Mucosa of gallbladder (tissue), 1 donor: ENCODE measurements at places on chromosomes 1 and 21. TPM values are rescaled to one million over a fixed set of nuclear protein-coding genes. Genes with fewer than 3 reads are reported as not detected.

DNA sequence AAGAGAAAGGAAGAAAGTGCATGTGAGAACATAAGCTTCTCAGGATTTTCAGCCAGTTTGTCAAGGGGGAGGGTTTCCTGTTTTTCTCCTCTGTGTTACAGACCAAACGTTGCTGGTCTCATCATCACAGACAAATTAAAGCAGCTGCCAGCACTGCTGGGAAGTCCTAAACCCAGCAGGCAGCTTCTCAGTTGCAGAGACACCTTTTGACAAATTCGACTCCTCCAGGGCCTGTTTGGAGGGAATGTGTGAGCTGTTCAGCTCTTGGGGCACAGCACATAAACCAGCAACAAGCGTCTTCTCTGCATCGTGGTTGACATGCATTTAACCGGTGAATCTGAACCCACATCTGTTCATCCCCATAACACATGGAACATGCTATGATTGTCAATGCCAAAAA, 454.6 kb upstream of the RUNX1 start:
- DNase-seq = peak; percentile 12

RAD54L gene
- total RNA-seq = 0.81 TPM

DNA sequence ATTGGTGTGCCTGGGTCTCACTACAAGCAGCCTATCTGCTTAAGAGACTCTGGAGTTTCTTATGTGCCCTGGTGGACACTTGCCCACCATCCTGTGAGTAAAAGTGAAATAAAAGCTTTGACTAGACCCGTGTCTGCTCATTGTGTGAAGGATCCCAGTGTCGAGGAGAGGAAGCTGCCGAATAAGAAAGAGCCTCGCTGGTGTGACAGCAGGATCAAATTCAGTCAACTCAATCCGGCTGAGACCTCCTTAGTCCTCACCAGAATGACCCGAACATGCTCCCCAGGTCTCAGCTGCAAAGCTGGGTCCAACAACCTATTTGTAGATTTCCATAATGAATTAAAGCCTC, 14.8 kb downstream of the CD2 start:
- DNase-seq = no peak

DNA sequence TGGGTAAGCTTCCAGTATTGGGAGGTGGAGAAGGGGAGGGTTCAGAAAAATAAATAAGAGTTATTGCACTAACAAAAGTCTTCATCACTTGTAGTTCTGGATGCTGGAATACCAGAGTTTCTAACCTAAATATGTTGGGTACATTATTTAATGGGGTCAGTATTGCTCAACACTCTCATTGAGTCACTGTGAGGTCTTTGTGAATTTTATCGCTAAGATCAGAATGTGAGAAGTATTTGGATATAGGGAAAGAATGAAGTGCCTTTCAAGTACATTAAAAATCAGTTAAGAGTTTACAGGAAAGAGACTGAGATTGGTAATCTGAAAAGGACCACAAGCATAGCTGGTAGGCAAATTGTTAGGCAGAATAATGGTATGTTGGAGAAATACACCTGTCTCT, 8.8 kb downstream of the SNRPE start:
- no peak for DNase-seq

GRCh38 chr1:189706594-189706993, 771.1 kb downstream of the BRINP3 start:
- no peak for DNase-seq

GRCh38 chr1:245869847-245870246, 637.2 kb downstream of the SMYD3 start:
- DNase-seq = no peak

DNA sequence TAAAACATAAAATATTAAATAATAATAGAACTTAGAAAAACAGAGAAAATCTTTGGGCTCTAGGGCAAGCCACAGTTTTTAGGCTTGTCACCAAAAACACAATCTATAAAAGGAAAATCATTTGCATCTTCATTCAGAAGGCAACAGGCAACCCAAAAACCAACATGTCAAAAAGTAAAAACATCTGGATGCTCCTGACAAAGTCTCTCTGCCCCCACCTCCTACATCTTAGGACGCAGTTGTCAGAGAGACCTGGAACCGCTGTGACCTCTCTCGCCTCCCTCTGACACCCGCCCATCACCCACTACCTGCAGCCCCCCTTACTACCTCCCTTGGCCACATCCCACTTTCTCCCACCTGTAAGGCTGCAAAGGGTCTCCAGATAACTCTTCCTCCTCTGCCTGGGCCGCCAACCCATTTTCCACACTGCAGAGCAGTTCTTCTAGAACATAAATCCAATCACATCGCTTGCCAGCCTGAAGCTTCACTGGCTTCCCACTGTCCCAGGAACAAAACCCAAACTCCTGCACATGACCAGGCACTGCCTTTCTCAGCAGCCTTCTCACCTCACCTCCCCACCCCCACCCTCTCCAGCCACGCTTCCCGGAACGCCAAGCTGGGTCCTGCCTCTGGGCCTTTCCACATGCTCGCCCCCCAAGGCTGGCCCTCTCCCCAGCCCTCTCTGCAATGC, 14.7 kb downstream of the PRDM15 start:
- no peak for DNase-seq

DNA sequence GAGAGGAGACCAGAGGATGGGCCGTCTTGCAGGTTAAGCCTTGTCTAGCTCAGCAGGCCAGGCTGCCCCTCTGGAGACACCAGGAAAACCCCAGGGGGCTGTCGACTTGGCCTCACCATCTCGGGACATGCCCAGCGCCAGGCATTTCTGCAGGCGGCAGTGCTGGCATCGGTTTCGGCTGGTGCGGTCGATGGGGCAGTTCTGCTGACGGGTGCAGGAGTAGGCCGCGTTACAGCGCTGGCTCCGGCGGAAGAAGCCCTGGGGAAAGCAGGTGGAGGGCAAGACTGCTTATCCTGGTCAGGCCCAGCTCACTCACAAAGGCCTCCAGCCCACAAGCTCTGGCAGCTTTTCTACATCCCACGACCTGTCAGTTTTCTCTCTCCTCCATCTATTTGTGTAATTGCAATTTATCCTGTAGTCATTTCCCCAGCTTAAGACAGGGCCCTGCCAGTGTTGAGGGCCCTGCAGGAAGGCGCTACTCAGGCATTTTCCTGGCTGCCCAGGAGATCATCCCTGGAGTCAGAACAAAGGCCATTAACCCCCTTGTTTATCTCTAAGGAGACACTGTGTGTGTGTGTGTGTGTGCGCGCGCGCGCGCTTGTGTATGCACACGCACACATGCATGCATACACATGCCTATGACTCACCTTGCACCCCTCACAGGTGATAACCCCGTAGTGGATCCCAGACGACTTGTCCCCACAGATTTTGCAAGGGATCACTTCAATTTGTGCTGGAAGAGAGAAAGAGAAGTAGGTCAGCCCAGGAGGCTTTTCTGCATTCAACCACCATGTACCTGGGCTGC, 11.5 kb upstream of the LINGO4 start:
- DNase-seq = no peak

DNA sequence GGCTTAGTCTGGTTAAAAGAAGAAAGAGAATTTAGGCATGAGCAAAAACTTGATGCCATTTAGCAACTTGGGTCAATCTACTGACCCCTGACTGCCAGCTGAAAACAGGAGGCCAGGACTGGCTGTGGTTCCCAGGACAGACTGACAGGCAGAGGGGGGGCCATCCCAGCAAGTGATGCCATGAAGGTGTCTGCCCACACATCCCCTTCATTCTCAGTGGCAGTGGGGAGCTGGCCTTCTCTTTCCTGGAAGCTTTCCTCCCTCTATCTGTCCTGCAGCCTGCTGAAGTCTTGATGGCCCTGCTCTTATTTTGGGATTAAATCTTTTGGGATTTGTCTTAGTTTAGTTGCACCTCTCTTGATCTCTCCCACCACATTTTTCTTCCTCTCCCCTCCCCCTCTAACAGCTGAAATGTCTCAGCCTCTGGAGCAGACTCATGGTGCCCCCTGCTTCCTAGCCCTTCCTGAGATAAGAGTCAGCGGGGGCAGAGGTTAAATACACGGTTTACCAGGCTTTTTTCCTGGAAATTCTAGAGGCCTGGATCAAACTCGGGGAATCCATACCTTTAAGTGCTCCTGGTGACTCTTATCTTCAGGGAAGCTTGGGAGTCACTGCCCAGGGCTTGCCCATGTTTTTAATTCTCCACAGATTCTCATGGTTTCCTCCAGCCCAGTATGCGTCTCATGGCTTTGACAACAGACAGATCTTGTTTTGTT, 99.5 kb upstream of the TSPAN2 start:
- no peak for DNase-seq

CSMD2 gene
- total RNA-seq = 6.5 TPM

- DNase-seq = peak; percentile 72
These were observed 45.2 kb downstream of the TMCO4 start for GRCh38 chr1:19754482-19754881.

DNA sequence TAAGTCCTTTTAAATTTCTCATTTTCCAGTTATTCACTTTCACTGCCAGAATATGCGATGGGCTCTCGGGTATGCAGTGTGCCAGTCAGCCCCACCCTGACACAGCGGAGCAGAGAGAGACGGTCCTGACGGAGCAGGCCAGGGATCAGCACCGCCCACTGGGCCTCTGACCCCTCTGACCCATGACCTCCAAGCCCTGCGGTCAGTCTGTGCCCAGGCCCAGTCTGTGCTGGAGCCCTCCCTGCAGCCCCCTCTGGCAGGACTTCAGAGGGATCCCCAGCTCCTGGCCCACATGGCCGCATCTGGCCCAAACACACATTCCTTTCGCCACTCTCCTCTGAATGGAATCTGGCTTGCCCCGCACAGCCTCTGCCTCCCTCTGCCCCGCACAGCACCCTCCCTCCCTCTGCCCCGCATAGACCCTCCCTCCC, 43.4 kb upstream of the COL6A2 start:
- no peak for DNase-seq

DNA sequence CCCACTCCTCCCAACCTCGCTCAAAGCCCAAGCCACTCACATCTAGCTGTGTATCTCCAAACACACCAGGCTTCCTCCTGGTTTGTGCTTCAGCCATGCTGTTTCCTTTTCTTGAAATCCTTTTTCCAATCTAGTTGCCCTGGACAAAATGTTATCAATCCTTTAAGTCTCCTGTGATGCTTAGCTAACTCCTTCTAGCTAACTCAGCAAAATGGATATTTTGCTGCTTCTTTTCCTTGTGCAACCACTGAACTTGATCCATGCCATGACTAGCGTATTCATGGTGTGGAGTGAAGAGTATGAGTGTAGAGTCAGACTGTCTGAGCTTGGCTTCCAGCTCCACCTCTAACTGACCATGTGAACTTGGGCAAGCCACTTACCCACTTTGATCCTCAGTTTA, 33.9 kb upstream of the FAM78B start:
- DNase-seq = no peak

DNA sequence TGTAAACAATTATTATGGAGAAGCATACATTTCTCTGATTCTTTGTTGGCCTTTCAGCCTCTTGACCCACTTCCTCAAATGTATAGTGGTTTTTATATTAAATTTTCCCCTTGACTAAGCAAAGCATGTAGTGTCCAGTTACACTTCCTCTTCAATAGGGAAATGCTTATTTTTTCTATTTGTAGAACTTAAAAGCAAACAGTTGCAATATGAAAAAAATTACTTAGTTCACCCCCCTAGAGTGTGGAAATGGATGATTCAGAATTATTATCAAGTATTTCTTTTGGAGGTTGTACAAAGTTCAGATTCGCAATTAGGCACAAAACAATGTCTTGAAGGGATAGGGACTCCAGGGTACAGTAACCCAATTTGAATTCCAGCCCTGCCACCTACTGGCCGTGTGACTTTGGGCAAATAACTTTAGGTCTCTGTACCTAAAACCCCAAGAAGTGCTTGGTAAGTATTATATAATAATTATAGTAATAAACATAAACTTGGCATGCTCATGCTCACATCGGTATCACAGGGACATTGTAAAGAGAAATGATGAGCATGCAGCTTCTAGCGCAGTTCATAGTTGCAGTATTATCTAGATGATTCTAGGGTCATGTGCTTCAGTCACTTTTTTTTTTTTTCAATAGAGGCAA, 28.6 kb upstream of the IFNGR2 start:
- peak; percentile 56 for DNase-seq

GRCh38 chr1:219000631-219001030, 173.0 kb upstream of the LYPLAL1 start:
- DNase-seq = no peak

GRCh38 chr1:60280256-60280655, 206.7 kb upstream of the C1orf87 start:
- no peak for DNase-seq

ESPN gene
- 3.1 TPM for total RNA-seq

DNA sequence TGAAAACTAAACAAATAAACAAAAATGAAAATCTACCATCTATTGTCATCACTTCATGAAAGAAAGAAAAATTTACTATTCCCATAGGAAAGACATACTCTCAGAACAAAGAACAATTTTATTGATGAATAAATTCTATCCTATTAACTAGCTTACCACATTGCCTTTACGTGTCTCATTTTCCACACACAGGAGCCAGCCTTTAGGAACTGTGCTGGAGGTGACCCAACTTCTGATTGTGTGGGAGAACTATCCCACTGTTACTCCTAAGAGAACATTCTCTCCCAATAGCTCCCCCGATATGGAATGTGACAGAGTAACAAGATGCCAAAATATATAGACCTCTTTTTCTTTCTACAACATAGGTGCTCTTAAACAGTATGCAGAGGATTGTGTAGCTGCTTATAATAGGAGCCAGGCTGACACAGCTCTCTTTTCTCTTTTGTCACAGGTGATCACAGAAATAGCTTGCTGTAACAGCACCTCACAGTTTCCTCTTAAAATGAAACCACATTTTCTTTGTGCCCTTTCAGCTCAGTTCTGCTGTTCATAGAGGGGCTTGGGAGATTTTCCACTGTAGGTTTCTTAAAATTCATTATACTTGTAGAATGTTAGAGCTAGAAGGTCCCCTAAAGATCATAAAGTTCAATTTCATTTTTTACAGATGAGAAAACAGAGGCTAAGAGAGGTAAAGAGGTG, 35.5 kb downstream of the C21orf91 start:
- no peak for DNase-seq

DNA sequence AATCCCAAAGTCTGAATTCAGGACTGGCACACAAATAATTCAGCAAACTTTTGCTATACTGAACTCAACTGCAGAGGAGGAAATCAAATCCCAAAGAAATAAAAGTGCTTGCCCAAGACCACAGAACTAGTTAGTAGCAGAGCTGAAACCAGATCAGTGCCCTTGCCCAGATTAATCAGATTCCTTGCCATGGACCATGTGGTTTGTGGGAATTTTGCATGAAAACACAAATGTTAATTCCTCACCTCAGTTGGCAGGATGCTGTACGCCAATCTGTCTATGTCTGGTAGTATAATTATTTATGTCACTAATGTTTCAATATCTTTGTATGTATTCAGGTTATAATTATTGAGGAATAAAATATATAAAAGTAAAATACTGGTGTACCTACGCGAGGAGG, 173.8 kb downstream of the DAB1 start:
- DNase-seq = no peak

DNA sequence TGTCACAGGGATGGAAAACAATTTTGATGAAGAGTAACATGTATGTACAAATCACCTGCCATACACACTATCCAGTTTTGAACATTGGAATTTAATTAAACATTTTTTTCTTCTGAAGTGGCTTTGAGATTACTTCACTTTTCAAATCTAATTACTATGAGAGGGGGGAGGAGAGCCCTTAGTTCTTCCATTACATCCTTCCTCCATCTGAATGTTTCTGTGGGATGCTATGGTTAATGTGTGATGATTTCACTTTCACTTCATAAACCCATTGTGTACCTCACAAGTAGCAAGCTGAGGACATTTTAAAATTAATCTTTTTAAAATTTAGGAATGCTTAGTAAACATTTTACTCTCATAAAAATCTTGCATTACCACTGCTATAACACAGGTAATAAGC, 156.9 kb downstream of the RUNX1 start:
- DNase-seq = no peak
